ENCODE measurements at places on chromosomes 5 and 9.

GRCh38 chr9:135046739-135047350 lies 40.6 kb upstream of the OLFM1 start:
- DNase-seq: no peak

DNA sequence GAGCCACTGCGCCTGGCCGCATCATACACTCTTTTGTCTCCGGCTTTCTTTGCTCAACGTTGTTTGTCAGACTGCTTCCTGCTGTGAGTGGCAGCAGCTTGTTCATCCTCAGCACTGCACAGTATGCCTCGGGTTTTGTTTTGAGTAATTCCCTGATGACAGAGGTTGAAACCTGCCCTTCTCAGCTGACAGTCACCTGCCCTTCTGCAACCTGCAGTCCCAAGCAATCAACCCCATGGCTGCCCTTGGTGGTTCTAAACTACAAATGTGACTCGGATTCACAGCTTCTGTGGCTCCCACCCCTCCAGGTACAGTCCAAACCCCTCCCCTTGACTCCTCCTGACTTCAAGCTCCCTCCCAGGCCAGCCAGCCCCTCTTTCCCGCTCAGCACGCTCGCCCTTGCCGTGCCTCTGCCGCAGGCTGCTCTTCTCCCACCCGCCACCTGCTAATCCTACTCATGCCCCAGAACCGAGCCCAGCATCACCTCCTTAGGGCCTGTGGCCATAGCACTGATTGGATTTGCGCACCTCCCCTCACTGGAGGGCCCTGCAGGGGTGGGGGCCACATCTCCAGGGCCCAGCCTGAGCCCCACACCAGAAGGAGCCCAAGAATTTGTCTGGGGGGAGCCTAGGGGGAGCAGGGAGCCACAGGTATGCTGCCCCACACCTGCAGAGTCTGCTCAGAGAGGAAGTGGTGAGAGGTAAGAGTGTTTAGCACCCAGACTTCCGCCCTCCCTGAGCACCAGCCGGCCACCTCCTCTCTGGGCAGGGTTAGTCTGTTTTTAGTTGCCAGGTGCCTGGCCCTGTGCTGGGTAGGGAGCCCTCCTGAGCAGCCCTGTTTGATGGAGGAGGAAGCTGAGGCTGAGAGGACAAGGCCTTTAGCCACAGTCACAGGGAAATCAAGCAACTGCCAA lies 10.1 kb downstream of the EEIG1 start:
- no peak for DNase-seq

DNA sequence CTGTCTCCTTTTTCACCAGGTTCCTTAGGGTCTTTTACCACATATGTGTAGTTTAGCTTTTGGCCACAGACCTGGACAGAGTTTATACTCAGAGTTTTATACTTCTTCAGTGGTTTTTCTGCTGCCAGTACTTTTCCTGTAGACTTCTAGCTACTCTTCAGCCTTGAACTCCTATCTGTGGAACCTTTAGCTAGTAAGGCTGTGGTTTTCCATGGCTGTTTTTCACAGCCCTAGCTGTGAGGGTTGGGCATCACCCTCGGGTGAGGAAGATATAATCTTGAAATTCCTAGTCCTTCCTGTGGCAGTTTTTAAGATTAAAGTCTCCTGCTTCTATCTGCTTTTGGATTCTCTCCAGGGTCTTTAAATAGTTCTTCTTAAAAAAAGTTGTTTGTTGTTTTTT lies 109.1 kb downstream of the FGF1 start:
- DNase-seq: no peak

GRCh38 chr9:96062031-96062430 lies 186.5 kb downstream of the ERCC6L2 start:
- peak; percentile 52 for DNase-seq

GRCh38 chr5:59041355-59041754 lies 458.5 kb downstream of the RAB3C start:
- DNase-seq: no peak

Measured in fibroblast of skin of left quadriceps (primary cell).